ENCODE measurements at places on chromosomes 5 and 9.
A peak's percentile ranks its signal among the peaks of the same experiment; 100 is the strongest.

GRCh38 chr5:97363577-97363976 lies 180.5 kb upstream of the RIOK2 start:
- DNase-seq = no peak

DNA sequence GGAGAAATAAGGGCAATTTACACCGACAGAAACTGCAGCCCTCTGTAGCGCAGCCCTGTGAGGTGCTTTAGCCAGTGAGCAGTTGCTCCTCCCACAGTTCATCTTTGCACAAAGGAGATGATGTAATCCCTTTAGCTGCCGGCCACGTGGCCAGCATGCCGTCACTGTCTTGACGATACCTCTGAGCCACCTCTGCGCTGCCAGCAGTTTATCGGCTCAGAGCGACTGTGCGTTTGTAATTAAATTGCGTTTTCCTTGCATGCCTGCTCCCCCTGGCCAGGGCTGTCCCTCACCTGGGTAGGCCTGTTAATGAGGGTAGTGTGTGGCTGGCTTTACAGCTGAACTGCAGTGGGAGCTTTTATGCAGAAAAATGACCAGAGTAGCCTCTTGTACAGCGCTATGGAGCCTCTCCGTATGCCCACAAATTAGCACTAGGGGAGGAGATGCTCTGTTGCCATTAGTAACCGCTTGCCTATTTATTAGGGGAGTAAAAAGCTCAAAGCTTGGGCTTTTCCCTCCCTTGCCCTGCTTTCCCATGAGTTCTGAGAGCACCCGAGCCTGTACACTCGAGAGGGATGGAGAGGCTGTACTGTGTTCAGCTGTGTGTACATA lies 107.0 kb downstream of the TRIO start:
- peak; percentile 78 for DNase-seq

DNA sequence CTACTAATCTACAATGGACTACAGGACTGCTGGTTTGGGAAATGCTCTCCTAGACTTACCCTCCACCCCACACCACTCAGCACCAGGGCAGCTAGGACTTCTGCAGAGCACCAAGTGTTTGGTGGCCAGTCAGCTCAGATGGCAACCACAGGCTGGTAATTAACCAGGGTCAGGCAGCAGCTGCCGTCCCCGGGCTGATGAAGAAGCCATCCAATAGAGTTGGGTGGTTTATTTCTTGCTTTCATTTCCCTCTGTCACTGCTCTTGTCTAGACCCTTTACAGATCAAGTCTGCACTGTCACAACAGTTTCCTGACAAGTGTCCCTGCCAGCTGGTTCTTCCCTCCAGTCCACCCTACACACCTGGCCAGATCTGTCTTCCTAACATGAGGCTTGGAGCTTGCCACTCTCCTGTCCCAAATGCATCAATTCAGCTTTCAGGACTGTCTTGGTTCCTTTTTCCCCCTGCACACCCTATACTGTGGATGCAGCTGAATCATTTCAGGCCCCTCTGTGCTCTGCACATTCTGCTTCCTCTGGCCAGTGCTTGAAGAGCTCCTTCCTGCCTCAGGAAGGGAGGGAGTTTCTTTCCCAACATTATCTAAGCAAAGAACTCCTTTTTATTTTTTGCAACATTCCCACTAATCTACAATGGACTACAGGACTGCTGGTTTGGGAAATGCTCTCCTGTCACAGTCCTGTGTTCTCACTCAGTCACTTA lies 30.2 kb upstream of the HSPA9 start:
- no peak for DNase-seq

DNA sequence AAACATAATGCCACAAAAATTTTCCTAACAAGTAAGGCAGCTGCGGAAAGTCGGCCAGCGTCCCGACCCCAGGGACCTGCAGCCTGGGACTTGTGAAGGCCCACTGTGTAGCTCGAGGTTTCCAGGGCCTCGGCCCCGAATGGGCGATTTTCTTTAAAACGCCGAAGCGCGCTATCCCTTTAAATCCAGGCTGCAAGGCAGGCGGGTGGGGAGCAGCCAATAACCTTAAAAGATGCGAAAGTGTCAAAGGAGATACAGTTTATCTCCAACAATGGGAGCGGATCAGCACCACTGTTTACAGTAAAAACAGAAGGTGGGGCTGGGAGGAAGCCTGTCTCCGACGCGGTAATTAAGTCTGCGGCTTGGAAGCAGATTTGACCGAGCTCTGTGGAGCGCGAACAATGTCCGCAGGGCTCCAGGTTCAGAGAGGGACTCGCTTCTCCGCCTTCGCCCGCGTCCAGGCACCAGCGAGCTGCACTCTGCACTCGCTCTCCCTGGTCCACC lies 1.7 kb upstream of the ZSWIM6 start:
- DNase-seq = peak; percentile 79

DNA sequence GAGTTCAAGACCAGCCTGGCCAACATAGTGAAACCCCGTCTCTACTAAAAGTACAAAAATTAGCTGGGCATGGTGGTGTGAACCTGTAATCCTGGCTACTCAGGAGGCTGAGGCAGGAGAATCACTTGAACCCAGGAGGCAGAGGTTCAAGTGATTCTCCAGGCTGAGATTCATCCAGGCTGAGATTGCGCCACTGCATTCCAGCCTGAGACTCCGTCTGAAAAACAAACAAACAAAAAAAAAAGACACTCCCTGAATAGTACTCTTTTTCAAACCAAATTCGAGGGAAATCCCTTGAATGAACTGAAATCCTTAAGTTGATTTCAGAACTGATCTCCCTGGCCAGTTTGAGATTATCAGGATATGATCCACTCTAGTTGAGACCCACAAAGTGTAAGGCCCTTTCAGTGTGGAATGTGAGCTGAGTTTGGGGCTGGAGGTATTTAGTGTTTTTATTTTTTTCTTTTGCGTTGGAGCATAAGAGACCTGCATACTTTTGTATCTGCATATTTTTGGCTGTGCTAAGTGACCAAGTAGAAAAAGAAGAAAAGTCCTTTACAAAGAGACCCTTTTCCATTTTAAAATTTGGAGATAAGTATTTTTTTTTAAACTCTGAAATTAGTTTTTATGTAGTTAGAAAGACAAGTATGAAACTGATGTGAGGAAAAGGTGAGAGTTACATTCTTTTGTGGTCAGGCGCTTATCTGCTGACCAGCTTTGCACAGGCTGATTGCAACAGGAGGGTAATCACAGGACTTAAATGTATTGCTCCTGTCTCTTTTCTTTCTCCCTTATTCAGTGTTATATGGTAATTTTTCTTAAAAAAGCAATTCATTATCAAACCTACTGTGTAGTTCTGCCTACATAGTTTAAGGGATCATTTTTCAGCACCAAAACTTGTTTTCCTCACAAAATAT lies 42.9 kb downstream of the TMEFF1 start:
- DNase-seq = no peak

GRCh38 chr9:130268521-130269211 lies 3.1 kb downstream of the HMCN2 start:
- no peak for DNase-seq

Measured in kidney glomerular epithelial cell (primary cell).